Activated naive CD8-positive, alpha-beta T cell treated with anti-CD3 and anti-CD28 coated beads, Interleukin-2, amount 10 ng/mL, durations not matched to agents 7 days and 5 days (primary cell): ENCODE measurements at places on chromosomes 7 and 10. TPM values are rescaled to one million over a fixed set of nuclear protein-coding genes. Genes with fewer than 3 reads are reported as not detected.

DNA sequence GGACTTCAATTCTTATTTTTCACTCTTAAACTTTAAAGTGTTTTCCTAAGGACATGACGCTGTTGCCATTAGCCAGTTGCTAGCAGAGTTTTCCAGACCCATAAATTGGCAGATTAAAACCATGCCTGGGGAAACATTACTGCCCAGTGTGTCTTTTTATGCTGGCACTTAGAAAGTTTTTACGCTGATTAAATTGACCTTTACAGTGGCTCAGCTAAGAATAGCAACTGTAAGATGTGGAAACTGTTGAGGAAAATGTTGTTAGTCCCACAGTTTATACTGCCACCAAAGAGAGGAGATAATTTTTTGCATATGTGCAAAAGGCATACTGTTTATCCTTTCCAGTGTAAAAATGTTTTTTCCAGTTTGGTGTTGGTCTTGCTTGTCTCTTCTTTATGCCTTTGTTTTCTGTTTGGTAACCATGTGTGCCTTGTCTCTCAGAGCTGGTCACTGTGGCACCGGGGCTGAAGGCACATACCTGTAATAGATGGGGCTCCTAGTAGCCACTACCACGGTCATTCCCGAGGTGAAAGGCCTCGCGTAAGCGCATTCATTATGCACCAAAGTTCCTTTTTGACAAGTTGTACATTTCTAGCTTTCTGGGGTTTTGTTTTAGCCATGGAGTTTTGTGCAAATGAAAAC, 45.3 kb downstream of the CYP17A1 start:
- DNase-seq = no peak

- DNase-seq = no peak
Observed at GRCh38 chr7:56028942-56029630, 22.2 kb downstream of the PSPH start.

DNA sequence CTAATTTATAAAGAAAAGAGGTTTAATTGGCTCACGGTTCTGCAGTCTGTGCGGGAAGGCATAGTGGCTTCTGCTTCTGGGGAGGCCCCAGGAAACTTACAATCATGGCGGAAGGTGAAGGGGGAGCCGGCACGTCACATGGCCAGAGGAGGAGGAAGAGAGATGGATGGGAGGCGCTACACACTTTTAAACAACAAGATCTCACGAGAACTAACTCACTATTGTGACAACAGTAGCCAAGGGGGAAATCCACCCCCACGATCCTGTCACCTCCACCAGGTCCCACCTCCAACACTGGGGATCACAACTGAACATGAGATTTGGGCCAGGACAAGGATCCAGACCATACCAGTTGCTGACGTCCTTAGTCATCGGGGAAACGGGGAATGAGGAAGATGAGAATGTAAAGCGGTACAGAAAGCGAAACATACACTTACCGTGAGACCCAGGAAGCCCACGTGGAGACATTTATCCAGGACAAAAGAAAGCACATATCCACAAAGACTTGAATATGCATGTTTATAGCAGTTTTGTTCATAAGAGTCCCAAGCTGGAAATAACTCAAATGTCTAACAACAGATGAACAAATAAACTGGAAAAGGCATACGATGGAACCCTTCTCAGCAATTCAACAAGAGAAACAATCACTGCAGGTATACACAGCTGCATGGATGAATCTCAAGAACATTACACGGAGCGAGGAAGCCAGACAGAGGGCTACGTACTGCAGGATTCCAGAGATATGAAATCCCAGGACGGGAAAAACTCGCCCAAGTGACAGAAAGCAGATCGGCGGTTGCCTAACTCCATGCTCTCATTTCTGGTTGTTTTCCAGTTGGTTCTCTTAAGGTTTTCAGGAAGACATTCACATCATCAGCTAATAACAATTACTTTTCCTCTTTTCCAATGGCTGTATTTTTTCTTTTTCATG, 26.2 kb upstream of the INPP5A start:
- DNase-seq = no peak

GRCh38 chr10:101759309-101760247, 16.3 kb downstream of the FGF8 start:
- DNase-seq = no peak

DNA sequence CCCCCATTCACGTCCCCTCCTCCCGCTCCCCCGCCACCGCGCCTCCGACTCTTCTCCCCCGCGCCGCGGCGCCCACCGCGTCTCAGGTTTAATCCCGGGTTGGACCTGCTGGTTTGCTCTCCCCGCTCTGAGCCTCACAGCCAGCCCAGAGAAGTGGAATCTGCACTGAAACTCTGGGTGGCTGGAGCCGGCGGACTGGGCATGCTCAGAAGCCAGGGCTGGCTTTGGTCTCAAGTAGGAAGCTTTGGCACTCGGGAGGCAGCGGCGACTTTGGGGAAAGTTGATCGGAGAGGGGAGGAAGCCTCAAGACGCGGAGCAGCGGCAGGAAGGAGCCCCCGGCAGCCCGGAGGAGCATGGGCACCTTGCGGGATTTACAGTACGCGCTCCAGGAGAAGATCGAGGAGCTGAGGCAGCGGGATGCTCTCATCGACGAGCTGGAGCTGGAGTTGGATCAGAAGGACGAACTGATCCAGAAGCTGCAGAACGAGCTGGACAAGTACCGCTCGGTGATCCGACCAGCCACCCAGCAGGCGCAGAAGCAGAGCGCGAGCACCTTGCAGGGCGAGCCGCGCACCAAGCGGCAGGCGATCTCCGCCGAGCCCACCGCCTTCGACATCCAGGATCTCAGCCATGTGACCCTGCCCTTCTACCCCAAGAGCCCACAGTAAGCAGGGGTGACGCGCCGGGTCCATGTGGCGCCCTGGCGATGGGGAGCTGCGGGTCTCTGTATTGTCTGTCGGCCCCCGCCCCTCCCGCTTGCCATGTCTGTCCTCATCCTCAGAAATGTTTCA, at the start of gene PRKG1:
Gene PRKG1, plus strand, starts transcription at position 250 of the 791 bp plus-strand sequence.
- peak; percentile 34 for DNase-seq

- DNase-seq = no peak
Observed at GRCh38 chr10:126046831-126047230, 150.5 kb downstream of the FANK1 start.

DNA sequence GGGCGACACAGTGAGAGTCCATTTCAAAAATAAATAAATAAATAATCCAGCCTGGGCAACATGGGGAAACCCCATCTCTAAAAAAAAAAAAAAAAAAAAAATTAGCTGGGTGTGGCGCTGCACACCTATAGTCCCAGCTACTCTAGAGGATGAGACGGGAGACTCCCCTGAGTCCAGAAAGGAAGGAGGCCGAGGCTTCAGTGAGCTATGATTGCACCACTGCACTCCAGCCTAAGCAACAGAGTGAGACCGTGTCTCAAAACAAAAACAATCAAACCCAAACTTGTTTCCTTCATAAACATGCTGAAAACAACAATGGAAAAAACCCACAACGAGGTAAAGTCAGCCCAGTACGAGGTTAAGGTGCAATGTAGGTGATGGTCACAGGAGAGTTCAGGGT, 1.2 kb downstream of the COX19 start:
- DNase-seq = no peak

DNA sequence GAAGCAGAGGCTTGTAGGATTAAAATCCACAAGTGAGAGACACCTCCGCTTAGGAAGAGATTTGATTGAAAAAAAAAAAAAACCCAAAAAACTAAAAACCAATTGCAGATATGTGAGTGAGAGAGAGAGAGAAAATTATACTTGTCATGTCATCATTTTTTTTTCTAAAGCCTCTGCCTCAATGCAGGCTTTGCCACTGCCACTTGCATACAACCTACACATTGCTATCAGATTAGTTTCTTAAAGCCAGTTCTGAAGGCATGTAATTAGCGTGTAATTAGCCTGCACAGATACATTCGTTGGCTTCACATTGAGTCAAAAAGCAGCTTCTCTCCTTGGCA, 86.1 kb upstream of the MTPN start:
- DNase-seq = no peak

- no peak for DNase-seq
Observed at GRCh38 chr7:137147338-137147720, 196.2 kb downstream of the PTN start.

- no peak for DNase-seq
Observed at GRCh38 chr10:23441251-23441650, 2.4 kb downstream of the OTUD1 start.

DNA sequence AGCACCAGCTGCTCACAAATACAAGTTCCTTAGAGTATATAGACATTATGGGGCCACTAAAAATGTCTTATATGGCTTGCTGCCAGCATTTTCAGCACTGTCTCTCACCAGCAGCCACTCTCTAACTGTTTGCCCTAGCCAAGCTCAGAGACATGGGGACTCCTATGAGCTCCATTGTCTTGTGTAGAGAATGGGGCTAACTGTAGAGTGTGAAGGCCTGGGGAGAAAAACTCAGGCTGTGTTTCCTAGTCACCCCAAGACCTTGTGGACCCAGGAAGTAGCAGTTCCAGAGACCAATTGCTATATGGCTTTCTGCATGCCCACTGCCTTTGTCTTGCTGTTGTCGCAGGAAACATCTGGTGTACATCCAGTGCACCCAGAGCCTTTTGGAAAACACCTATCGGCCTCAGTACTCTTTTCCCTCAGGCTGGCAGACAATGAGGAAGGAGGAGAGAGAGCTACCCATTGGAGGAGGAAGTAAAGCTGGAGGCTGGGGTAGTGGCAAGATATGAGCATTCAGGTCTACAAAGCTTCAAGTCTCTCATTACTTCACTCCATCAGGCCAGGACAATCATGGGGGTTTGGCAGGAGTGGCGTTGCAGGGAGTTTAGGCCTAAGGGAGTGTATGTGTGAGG, 28.4 kb downstream of the ENTPD1 start:
- no peak for DNase-seq

- no peak for DNase-seq
Observed at GRCh38 chr7:122616951-122617350, 82.0 kb downstream of the RNF133 start.

GRCh38 chr10:6707352-6707751, 127.3 kb upstream of the PRKCQ start:
- no peak for DNase-seq

- DNase-seq = peak; percentile 47
Observed at GRCh38 chr7:97024209-97025129, at the start of gene DLX5. Gene DLX5, minus strand, starts transcription at chr7:97024831. Its CDS starts 208 bp downstream, at chr7:97024623.

DNA sequence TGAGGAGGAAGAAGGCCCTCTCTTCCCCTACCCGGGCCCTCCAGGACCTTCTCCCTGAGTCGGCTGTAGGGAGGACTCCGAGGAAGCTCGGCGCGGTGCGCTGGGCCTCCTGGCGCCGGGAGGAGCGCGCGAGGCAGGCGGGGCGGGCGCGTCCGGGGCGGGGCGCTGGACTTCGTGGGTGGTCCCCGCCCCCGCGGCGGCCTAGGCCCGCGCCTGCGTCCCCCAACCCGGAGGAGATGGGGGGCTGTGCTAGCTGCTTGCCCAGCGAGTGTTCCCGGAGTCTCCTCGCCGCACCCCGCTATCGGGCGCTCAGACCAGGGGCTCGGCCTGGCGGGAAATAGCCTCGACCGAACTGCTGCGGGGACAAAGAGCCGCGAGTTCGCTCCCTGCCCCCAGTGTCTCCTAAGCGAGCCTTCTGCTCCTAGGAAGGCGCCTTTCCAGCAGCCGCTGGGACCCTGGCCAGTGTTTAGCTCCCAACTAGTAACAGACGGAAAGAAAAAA, 19.2 kb upstream of the SMO start:
- peak; percentile 80 for DNase-seq

GRCh38 chr7:100407285-100408180, 21.0 kb downstream of the ZCWPW1 start:
- no peak for DNase-seq

GRCh38 chr7:30430777-30431176, 47.8 kb downstream of the NOD1 start:
- no peak for DNase-seq

GRCh38 chr7:75980430-75981202, 13.8 kb downstream of the TMEM120A start:
- DNase-seq = no peak

DNA sequence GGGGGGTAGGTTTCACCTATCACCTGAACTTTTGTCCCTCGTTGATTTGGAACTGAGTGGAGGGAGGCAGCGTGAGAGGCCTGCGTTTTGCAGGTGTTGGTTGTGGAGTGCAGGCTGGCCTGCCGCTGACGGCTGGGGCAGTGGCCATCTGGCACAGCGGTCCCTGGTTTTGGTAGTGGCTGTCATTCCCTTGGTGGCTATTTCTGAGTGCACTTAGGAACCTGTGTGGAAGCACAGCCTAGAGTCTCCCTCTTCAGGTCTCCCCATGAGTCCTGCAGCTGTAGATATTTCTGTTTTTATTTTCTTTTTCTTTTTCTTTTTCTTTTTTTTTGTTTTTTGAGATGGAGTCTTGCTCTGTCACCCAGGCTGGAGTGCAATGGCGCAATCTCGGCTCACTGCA, 129.2 kb downstream of the CUL2 start:
- no peak for DNase-seq

DNA sequence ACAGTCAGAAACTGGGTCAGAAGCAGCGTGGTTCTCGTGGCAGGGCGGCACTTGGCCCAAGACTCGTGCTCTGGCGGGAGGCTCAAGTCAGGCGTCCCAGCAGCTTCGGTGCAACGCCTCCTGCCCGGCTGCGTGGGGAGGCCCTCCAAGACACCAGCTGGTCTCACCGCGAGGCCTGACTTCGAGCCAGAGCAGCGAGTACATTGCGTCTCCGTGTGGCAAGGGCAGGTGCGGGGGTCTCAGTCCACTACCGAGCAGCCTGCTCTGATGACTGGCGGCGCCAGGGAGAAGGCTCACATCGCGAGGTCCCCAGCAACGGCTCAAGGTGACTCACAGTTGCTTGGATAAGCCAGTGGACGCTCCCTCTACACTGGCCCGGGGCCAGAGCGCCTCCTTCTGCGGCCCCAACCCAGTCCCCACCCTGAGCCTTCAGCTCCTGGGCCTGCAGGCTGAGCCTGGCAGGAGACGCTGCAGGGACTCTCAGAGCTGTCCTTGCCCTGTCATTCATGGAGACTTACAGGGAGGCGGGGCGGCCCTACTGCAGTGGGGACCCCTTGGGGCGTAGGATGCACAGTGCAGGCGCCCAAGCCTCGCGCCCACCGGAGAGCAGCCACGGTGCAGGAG, 41.9 kb upstream of the PRKAR1B start:
- DNase-seq = no peak

- no peak for DNase-seq
Observed at GRCh38 chr7:129615018-129615417, 3.5 kb downstream of the NRF1 start.

DNA sequence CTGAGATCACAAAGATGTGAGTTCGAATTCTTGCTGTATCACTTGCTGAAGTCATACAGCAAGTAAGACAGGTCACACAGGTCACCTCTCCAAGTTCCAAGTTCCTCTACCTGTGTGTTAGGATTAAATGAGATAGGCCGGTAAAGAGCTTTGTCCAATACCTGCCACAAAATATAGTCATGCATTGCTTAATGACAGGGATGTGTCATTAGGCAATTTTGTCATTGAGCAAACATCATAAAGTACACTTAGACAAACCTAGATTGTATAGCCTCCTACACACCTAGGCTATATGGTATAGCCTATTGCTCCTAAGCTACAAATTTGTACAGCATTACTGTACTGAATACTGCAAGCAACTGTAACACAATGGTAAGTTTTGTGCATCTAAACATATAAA, 469.4 kb downstream of the KCNMA1 start:
- DNase-seq = no peak

PLEKHA1 gene
- 26.6 TPM for total RNA-seq

PKD2L1 gene
- total RNA-seq = not detected

OPN1SW gene
- total RNA-seq = not detected

UBTD1 gene
- total RNA-seq = 1.1 TPM

SLC13A1 gene
- total RNA-seq = not detected

SYT15B gene
- 0.47 TPM for total RNA-seq

TAS2R38 gene
- not detected for total RNA-seq

ABCC2 gene
- total RNA-seq = 2.4 TPM

BHLHA15 gene
- not detected for total RNA-seq

ADIRF gene
- total RNA-seq = not detected

YWHAG gene
- total RNA-seq = 62.7 TPM
